Caco-2 (cell line): ENCODE measurements at places on chromosomes 3 and 15. TPM values are rescaled to one million over a fixed set of nuclear protein-coding genes. Genes with fewer than 3 reads are reported as not detected.

DNA sequence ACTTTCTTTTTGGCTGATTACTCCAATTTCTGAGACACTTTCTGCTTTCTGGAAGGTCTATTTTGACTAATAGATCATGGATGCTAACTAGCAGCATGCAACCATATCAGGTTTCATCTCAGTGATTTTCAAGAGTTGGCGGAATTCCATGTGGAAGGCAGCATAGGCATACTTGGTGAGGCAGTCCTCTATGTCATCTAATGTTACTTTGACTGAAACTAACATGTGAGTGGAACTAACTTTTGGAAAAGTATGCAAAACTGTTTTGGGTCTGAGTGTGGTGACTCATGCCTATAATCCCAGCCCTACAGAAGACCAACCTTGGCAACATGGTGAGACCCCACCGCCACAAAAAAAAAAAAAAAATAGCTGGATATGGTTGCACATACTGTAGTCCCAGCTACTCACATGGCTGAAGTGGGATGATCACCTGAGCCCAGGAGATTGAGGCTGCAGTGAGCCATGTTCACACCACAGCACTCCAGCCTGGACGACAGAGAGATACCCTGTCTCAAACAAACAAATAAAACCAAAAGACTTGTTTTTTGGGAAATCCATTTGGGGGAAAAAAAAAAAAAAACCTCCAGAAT lies 1033.7 kb downstream of the ROBO1 start:
- no peaks in the 10 kb centered on the region for H3K36me3 ChIP-seq
- H3K27me3 ChIP-seq: no peaks in the 10 kb centered on the region
- H3K4me3 ChIP-seq: no peak overlapping the region
- no peaks in the 10 kb centered on the region for H3K4me1 ChIP-seq
- DNase-seq: no peak
- no peak overlapping the region for H3K27ac ChIP-seq

Gene MLF1
- total RNA-seq: not detected in 2 replicates

GRCh38 chr3:20669675-20670074 lies 483.7 kb upstream of the SGO1 start:
- no peak overlapping the region for H3K4me3 ChIP-seq
- H3K27me3 ChIP-seq: no peaks in the 10 kb centered on the region
- no peaks in the 10 kb centered on the region for H3K36me3 ChIP-seq
- DNase-seq: no peak

Gene UBE2Q2
- 40.5 and 41.9 TPM in 2 replicates for total RNA-seq

Gene SCG3
- total RNA-seq: not detected in 2 replicates
